Gastrocnemius medialis (tissue), 4 donors: ENCODE measurements at places on chromosomes 5 and 9. TPM values are rescaled to one million over a fixed set of nuclear protein-coding genes. Genes with fewer than 3 reads are reported as not detected.

GRCh38 chr9:108047264-108047663 is 557.7 kb upstream of the KLF4 start:
- no peak overlapping the region for H3K27ac ChIP-seq
- H3K4me3 ChIP-seq = no peak overlapping the region
- no peak for DNase-seq
- peaks cover under 1% of the 10 kb centered on the region for H3K4me1 ChIP-seq
- H3K36me3 ChIP-seq = no peaks in the 10 kb centered on the region

- H3K27me3 ChIP-seq = no peaks in the 10 kb centered on the region
- no peak overlapping the region for H3K4me3 ChIP-seq
- no peak overlapping the region for H3K27ac ChIP-seq
Observed at GRCh38 chr5:61659221-61659696, 327.2 kb downstream of the ZSWIM6 start.

- no peaks in the 10 kb centered on the region for H3K36me3 ChIP-seq
- H3K4me1 ChIP-seq = peaks cover 17% of the 10 kb centered on the region
- DNase-seq = no peak
- H3K4me3 ChIP-seq = peak overlapping the region; percentile 92
Observed at GRCh38 chr9:34179213-34180136, 632 bp downstream of the UBAP1 start.

- H3K36me3 ChIP-seq = no peaks in the 10 kb centered on the region
- no peaks in the 10 kb centered on the region for H3K27me3 ChIP-seq
- H3K4me1 ChIP-seq = no peaks in the 10 kb centered on the region
- no peak overlapping the region for H3K27ac ChIP-seq
- no peak overlapping the region for H3K4me3 ChIP-seq
- no peak for DNase-seq
Observed at GRCh38 chr5:115578657-115579056, 23.6 kb downstream of the TICAM2 start.

DNA sequence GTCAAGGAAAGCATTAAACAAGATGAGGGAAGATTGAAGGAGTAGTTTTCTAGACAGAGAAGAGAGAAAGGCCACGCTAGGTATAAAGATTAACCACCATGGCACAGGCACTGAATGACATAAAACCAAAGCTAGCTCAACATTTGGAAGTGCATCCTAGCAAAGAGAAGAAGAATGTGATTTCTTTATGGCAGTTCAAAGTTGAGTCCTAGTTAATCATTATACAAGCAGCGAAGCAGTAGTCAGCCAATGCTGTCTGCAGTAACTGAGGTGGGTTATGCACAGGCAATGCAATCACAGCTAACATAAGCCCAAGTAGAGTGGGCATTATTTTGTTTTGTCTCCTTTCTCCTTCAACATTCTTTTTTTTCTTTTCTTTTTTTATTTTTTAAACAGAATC is 24.0 kb upstream of the ANKRD31 start:
- DNase-seq = no peak
- H3K4me1 ChIP-seq = no peaks in the 10 kb centered on the region
- no peak overlapping the region for H3K27ac ChIP-seq

Gene CDH9
- total RNA-seq = not detected
